ENCODE measurements at places on chromosomes 3 and 15. TPM values are rescaled to one million over a fixed set of nuclear protein-coding genes. Genes with fewer than 3 reads are reported as not detected.

Gene QRICH1
- polyA plus RNA-seq = 48.4 TPM

Gene RFTN1
- 17.4 TPM for polyA plus RNA-seq

Gene ACTRT3
- 2.8 TPM for polyA plus RNA-seq

Gene ZFAND6
- 105 TPM for polyA plus RNA-seq

Gene GABRR3
- polyA plus RNA-seq = not detected

Gene MYZAP
- 4.4 TPM for polyA plus RNA-seq

Gene OXNAD1
- 8.1 TPM for polyA plus RNA-seq

Gene CLDN11
- 3.0 TPM for polyA plus RNA-seq

Gene NAALADL2
- polyA plus RNA-seq = 7.9 TPM

Gene STX19
- 0.31 TPM for polyA plus RNA-seq

Gene TRIM42
- polyA plus RNA-seq = not detected

Gene ANKRD63
- polyA plus RNA-seq = 0.16 TPM

Gene TRIM59
- 9.3 TPM for polyA plus RNA-seq

Gene SPINT1
- 0.38 TPM for polyA plus RNA-seq

Gene IP6K1
- 22.5 TPM for polyA plus RNA-seq

Gene CLDND1
- 75.9 TPM for polyA plus RNA-seq

Gene ADAMTSL3
- polyA plus RNA-seq = 58.7 TPM

Gene WDR93
- polyA plus RNA-seq = 0.32 TPM

Gene SKOR1
- 0.49 TPM for polyA plus RNA-seq

Gene GCSAM
- polyA plus RNA-seq = 1.8 TPM

Gene ITIH1
- polyA plus RNA-seq = not detected

Gene RTP4
- 0.25 TPM for polyA plus RNA-seq

Gene MCTP2
- polyA plus RNA-seq = 0.33 TPM

Gene EEF1AKMT4
- polyA plus RNA-seq = 1.6 TPM

Gene CHDH
- polyA plus RNA-seq = 1.3 TPM

Gene MED12L
- polyA plus RNA-seq = 6.2 TPM

Gene TYRO3
- 25.5 TPM for polyA plus RNA-seq

Gene SI
- polyA plus RNA-seq = not detected

Gene C3orf20
- polyA plus RNA-seq = 0.23 TPM

Gene SLC27A2
- polyA plus RNA-seq = 0.20 TPM

Gene CYFIP1
- polyA plus RNA-seq = 75.3 TPM

Gene CCDC13
- not detected for polyA plus RNA-seq

Gene PAQR9
- polyA plus RNA-seq = not detected

Gene EHHADH
- 3.6 TPM for polyA plus RNA-seq

Gene THRB
- polyA plus RNA-seq = 2.8 TPM

Gene IL17RE
- polyA plus RNA-seq = 1.9 TPM

Gene OR5H2
- not detected for polyA plus RNA-seq

Gene ADGRG7
- polyA plus RNA-seq = not detected

Gene APBA2
- polyA plus RNA-seq = 4.0 TPM

Gene PP2D1
- polyA plus RNA-seq = 0.23 TPM

Gene PHLDB2
- 52.4 TPM for polyA plus RNA-seq

Gene HOMER2
- 28.8 TPM for polyA plus RNA-seq

Gene TRPM1
- polyA plus RNA-seq = not detected

Gene RLBP1
- not detected for polyA plus RNA-seq

Gene PFN2
- 270 TPM for polyA plus RNA-seq

Gene LRRC31
- not detected for polyA plus RNA-seq

Gene DNAH12
- polyA plus RNA-seq = 0.49 TPM

Gene RBP2
- 81.1 TPM for polyA plus RNA-seq

Gene YEATS2
- 30.6 TPM for polyA plus RNA-seq

Gene CLRN1
- polyA plus RNA-seq = 0.41 TPM

Gene PODXL2
- 5.4 TPM for polyA plus RNA-seq

Gene ADAMTS9
- 74.4 TPM for polyA plus RNA-seq

Gene CCR5
- 0.52 TPM for polyA plus RNA-seq
